ENCODE measurements at places on chromosomes 4 and X. TPM values are rescaled to one million over a fixed set of nuclear protein-coding genes. Genes with fewer than 3 reads are reported as not detected.
A peak's percentile ranks its signal among the peaks of the same experiment; 100 is the strongest.

DNA sequence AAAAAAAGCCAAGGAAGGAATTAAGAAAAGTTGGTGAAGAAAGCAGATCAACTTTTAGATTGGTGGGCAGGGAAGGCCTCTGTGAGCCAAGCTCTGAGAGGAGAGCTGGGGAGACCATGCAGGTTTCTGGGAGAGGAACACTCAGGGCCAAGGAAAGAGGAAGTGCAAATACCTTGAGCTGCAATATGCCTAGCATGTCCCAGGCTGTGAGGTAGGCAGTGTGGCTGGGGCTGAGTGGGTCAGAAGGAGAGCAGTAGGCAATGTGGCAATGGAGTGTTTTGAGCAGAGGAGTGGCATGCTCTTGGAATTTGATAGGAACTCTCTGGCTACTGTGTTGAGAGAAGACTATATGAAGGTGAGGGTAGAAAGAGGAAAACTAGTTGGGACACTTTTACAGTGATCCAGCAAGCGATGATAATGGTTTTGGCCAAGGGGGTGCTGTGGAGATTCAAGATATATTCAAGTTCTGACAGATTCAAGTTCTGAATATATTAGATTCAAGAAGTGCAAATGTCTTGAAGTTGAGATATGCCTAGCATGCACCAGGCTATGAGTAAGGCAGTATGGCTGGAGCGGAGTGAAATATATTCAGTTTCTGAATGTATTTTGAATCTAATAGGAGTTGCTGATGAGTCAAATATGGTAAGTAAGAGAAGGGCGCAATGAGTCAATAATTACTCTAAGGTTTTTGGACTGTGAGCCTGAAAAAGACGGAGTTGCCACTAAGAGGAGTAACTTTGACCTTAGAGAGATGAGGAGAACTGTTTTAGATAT is 172.5 kb downstream of the CAMK2D start:
- DNase-seq = no peak

KLHL15 gene
- polyA plus RNA-seq = 2.3 TPM

MAGED4B gene
- 0.51 TPM for polyA plus RNA-seq

DNA sequence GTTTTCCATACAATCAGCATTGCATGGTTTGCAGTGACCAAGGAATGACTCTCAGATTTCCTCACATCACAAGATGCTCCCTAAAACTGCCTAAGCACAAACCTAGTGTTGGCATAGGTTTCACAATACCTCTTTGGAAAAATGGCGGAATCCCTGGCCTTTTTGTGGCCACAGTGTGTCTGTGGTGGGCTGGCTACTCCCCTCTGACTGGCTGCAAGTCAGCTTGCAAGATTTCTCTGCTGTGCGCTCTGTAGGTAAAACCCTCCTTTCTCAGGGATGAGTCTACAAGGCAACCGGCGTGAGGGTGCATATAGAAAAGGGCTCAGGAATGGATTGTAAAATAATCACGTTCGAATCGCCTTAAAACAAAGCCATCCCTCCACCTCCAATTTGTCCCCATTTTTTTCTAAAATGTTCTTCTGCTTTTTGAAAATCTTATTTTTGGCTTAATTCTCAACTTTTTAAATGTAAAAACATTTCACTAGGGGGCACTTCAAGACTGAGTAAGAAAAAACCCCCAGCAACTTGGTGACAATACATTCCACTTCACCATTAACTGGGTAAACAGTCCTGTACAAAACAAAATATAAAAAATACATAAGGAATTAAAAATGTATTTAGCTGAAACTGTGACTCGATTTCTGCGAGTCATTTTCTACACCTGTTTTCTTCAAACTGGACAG is 235.6 kb downstream of the STIM2 start:
- no peak for DNase-seq

KIF4A gene
- polyA plus RNA-seq = not detected

- DNase-seq = no peak
Measured at GRCh38 chr4:1285151-1285789, 4.4 kb upstream of the MAEA start.

NPY1R gene
- 0.34 TPM for polyA plus RNA-seq

DNA sequence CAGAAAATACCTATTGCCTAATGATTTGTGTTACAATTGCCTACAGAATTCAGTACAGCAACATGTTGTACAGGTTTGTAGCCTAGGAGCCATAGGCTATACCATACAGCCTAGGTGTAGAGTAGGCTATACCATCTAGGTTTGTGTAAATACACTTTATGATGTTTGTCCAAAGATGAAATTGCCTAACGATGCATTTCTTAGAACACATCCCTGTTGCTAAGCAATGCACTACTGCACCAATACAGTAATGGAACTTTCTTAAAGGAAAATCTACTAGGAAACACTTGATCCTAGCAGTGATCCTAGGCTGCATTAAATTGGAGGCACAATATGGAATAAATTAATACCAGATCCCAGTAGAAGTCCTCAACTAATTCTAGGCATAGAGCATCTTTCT is 18.3 kb downstream of the NOA1 start:
- no peak for DNase-seq

- DNase-seq = no peak
Measured at GRCh38 chrX:77820091-77820727, 34.2 kb upstream of the ATRX start.

DNA sequence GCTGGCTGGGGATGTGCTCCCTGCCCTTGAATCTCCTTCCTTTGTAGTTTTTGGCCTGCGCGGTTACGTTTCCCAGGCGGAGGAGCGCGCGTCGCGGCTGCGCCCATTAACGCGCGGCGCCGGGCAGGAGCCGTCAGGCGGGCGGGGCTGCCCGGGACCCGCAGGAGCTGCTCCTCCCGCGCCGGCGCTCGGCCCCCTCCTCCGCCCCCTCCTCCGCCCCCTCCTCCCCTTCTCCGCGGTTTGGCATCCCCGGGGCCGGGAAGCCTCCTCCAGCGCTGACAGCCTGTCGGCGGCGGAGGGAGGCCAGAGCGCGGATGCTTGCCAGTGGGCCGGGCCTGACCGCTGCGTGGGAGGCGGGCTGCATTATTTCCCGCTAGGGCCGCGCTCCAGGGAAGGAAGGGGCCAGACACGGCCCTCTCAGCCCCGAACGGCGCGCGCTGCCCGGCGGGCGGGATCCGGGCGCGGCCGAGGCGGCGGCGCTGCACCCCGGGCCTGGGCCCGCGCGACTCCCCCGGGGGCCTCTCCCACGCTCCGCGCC is at the start of gene DCLK2:
Gene DCLK2 (plus strand): TSS at position 405 of the 538 bp plus-strand sequence. CDS start 583 bp downstream, outside the sequence.
- peak; percentile 90 for DNase-seq

DNA sequence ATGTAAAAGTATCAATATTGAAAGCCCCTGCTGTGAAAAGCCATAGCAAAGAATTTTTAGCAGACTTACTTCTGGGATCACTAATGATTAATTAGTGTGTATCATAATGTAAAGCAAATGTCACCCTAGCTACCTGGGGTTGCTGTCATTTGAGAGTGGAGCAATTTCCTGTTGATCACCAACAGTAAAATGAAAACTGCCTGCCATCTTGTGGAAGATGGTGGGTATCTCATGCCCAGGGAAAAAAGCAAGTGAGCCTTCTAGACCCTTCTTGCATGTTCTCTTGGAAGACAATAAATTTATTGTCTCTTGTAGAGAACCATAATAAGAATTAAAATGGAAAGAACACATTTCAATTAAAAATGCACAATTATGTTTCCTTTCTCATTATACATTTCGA is 360.2 kb downstream of the ZIC3 start:
- DNase-seq = no peak

GRCh38 chr4:144801731-144802130 is 155.8 kb downstream of the HHIP start:
- DNase-seq = no peak

DNA sequence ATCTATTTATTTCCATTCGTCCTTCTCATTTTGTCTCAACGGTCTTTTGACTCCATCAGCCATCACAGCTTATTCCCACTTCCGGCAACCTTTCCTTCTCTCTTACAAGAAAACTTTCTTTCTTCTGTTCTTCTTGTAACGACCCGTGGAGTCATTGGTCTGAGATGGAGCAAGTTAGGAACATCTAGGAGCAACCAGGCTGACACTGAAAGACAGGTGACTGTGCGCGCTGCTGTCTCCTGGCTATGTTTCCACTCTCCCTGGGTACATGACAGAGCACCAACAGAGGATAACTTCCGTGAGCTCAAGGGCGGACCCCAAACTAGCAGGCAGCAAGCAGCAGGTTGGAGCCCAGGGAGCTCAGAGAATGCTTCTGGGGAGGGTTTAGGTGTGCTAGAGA is 2.5 kb downstream of the FGF5 start:
- DNase-seq = no peak

PDE6B gene
- 1.9 TPM for polyA plus RNA-seq

- no peak for DNase-seq
Measured at GRCh38 chrX:132602701-132603100, 113.9 kb upstream of the MBNL3 start.
